Aorta (tissue), 5 donors: ENCODE measurements at places on chromosomes 12 and 14. TPM values are rescaled to one million over a fixed set of nuclear protein-coding genes. Genes with fewer than 3 reads are reported as not detected.
A peak's percentile ranks its signal among the peaks of the same experiment; 100 is the strongest.

DNA sequence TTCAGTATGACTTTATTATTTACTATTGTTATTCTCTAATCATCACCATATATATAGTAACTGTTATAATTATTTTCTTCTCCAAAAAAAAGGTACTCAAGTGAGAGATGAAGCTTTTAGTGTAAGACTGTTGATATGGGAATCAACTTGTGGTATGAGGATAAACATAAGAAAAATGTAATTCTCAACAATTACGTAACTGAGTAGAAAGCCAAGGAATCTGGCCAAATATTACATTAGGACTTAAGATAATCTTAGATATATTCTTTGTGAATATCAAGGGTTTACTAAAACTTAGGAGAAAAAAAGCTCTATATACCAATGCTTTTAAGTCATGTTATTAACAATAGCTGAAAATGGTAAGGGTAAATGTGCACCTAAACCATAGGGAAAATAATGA, 13.3 kb downstream of the SENP1 start:
- H3K27me3 ChIP-seq: no peaks in the 10 kb centered on the region
- H3K4me1 ChIP-seq: no peaks in the 10 kb centered on the region
- no peak overlapping the region for H3K27ac ChIP-seq
- DNase-seq: no peak

DNA sequence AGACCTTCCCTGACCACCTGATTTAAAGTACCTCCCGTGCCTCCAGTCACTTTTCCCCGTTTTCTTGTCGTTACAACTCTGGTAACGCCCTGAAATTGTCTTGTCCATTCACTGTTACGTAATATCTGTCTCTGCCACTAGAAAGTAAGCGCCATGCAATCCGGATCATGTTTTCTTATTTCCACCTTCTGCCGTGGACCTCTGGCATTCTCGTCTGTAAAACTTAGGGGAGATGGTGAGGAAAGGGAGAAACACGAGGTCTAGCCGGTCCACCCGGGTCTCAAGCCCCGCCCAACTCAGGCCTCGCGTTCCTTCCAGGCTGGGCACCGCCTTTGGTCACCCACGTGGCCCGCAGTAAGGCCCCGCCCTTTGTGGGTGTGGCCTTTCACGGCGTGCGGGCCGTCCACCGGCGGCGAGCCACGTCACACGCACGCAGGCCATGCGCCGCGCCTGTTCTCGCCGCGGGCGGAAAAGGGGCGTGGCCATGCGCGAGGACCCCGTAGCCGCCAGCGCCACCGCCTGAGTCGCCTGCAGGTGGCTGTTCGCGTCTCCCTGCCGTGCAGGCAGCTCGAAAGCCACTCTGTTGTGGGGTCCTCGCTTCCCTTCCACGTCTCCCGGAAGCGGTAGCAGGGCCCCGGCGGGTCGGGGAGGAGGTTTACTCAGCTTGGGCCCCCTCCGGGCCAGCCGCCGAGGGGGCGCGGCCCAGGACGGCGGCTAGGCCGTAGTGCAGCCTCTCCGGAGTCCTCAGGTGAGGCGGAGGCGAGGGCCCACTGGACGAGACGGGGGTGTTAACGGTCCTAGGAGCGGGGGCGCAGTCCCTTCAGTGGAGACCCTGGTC, at the start of gene GOLGA5:
Gene GOLGA5, plus strand, starts transcription at position 597 of the 838 bp plus-strand sequence. CDS start 3,133 bp downstream, outside the sequence.
- peak within 1 kb of the TSS; percentile 76 for H3K4me3 ChIP-seq
- H3K36me3 ChIP-seq: peaks cover 2% of the 10 kb centered on the region
- peak within 1 kb of the TSS; percentile 83 for H3K27ac ChIP-seq
- peak; percentile 99 for DNase-seq
- no peaks in the 10 kb centered on the region for H3K27me3 ChIP-seq

DNA sequence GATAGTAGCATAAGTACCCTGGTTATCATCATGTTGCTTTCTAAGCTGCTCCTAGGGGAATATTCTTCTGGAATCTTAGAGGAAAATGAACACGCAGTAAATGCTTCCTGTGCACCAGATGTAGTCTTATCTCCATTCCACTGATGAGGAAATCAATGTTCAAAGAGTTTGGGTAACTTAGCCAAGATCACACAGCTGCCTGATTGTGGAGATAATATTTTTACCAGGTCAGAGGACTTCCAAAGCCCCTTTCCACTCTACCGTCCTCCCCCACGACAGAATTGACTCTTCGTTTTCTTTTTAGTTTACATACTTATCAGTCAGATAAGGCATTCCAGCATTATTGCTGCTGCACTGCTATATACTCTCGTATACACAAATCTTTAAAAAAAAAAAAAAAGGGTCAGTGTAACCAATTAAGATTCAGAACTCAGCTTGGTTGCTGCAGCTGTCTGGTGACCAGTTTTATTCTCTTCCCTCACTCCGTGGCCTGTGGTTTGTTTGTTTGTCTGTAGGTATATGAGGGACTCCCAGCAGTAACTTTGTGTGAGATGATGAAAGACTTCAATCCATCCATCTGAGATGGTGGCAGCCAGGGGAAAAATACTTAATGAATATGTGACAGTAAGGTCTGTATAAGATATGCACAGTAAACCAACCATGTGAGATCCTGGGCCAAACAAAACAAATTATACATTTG, 110.5 kb downstream of the TGFB3 start:
- no peaks in the 10 kb centered on the region for H3K36me3 ChIP-seq
- DNase-seq: no peak
- peaks cover 5% of the 10 kb centered on the region for H3K4me1 ChIP-seq
- H3K27me3 ChIP-seq: no peaks in the 10 kb centered on the region

FLVCR2 gene
- total RNA-seq: 14.6 TPM

DNA sequence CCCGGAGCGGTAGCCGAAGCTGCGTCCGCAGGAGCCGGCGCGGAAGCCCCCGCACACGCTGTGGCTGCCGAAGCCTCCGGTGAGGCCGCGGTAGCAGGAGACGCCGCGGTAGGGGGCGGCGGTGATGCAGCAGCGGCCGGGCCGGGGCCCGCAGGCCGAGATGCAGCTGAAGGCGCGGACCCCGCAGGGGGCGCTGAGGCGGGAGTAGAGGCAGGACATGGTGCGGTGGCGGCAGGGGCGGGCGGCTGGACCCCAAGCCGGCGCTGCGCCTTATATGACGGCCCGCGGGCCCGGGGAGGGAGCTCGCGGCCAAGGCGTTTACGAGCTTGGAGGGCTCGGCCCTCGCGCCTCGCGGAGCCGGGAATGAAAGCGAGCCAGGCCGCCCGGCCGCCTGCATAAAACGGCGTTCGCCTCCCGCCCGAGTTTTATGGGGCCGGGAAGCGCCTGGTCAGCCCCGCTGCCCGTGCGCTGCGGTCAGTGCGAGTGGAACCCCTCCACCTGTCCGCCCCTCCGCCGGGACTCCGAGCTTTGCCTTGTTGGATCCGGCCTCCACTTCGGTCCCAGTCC, 16.0 kb upstream of the KRT86 start:
- H3K27me3 ChIP-seq: no peaks in the 10 kb centered on the region

DNA sequence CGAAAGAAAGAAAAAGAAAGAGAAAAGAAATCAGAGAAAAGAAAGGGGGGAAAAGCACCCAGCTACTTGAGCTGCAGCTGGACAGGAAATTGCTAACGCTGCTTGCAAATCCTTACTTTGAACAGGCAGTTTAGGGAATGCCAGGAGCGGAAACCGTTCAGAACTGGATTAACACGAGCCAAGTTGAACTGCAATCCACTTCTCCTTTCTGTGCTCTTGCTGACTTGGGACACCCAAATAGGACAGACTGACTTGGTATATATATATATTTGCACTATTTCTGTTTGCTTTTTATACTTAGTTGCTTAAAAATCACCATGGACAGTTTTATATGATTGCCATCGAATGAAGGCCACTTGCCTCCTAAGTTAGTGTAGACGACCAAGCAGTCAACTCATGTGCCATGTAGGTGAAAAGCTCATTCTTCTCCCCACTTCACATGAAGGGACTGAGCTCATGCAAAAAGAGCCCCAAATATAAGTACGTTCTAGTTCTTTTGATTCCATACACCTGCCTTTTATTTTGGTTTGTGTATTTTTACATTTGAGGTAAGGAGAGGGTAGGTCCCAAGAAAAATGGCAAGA, 5.5 kb downstream of the DUSP6 start:
- H3K27ac ChIP-seq: no peak overlapping the region
- no peaks in the 10 kb centered on the region for H3K27me3 ChIP-seq
- peaks cover 1% of the 10 kb centered on the region for H3K4me1 ChIP-seq
- H3K36me3 ChIP-seq: no peaks in the 10 kb centered on the region
- no peak for DNase-seq

DNA sequence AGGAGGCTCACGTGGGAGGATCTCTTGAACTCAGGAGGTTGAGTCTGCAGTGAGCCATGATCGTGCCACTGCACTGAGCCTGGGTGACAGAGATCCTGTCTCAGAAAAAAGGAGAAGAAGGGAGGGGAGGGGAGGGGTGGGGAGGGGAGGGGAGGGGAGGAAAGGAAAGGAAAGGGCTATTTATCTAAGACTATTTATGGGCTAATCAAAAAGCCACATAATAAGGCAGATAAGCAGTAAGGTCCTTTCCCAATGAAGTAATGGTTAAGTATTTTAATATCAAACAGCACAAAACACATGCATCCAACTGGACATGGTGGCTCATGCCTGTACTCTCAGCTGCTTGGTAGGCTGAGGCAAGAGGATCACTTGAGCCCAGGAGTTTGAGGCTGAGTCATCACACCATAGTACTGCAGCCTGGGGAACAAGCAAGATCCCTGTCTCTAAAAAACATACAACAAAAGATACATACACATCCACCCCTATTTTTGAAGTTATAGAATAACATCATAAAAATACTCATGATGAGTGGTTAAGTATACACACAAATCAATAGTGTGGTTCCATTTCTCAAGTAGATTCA, 9.7 kb downstream of the PAWR start:
- H3K4me1 ChIP-seq: peaks cover 14% of the 10 kb centered on the region
- H3K4me3 ChIP-seq: no peak overlapping the region
- H3K36me3 ChIP-seq: no peaks in the 10 kb centered on the region
- no peak overlapping the region for H3K27ac ChIP-seq
- no peak for DNase-seq

DNA sequence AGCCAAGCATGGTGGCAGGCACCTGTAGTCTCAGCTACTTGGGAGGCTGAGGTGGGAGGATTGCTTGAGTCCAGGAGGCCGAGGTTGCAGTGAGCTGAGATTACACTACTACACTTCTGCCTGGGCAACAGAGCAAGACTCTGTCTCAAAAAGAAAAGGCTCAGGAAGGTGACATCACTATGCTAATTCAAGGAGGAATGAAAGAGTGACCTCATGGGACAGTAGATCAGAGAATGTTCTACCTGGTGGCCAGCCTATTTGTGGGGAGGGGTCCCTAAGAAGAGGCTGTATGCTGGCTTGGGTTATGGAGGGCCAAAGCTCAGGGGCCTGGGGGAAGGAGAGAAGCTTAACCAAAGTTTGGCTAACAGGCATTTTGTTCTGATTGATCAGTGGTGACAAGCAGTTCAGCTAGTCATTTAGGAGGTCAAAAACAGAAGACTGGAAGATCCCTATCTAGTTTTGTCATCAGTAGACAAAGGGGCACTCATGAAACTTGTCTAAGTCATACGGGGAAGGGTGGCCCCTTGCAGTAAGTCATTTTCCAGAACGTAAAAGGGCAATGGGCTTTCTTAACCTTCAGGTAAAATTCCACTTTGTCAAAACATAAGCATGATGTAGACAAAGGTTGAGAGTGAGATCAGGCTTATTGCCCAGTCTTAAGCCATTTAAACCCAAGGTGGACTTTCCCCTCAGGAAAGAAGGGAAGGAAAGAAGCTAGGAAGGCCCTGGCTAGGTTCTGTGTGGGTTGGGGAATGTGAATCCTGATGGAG, 60.8 kb upstream of the EEA1 start:
- H3K4me1 ChIP-seq: no peaks in the 10 kb centered on the region
- H3K27ac ChIP-seq: no peak overlapping the region
- H3K36me3 ChIP-seq: no peaks in the 10 kb centered on the region
- no peak overlapping the region for H3K4me3 ChIP-seq
- H3K27me3 ChIP-seq: no peaks in the 10 kb centered on the region

DNA sequence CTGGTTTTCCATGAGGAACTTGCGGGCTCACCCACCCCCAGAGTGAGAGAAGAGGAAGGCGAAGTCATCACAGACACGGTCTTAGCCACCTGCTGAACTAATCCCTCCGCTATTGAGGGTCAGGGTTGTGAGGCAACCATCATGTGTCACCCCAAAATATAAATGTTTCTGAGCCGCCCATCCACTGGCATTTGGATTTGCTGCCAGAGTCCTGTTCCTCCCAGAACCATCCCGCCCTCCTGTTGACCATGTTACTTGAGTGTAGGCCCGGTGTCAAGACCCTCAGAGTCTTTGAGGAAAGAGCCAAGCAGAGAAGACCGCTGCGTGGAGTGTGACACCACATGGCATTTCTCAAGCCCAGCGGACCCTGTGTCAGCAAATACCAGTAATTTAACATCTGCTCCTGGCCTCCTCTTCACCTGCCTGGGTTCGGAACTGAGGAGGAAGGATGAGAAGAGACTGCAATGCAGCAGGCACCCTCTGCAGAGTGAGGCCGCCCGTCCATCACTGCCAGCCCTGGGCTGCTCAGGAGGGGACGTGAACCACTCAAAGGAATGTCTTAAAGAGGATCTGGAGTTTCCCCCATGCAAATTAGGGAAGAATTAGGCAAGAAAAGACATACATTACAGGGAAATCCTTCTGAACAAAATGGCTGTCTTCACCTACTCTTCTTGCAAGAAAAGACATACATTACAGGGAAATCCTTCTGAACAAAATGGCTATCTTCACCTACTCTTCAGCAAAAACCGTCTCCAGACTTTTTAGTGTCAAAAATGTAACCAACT, 100.4 kb downstream of the FBXL14 start:
- no peaks in the 10 kb centered on the region for H3K4me1 ChIP-seq
- H3K27ac ChIP-seq: no peak overlapping the region
- no peak overlapping the region for H3K4me3 ChIP-seq
- no peaks in the 10 kb centered on the region for H3K36me3 ChIP-seq
- DNase-seq: no peak

DNA sequence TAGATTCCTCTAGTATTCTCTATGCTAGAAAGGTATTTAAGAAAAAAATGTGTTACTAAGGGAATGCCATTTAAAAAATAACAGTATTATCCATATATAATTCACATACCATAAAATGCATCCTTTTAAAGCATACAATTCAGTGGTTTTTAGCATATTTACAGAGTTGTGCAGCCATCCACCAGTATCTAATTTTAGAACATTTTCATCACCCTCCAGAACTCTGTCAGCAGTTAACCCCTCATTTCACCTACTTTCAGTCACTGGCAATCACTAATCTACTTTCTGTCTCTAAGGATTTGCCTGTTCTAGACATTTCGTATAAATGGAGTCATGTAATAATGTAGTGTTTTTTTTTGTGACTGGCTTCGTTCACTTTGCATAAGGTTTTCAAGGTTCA, 33.4 kb downstream of the TBC1D15 start:
- no peak overlapping the region for H3K27ac ChIP-seq
- H3K27me3 ChIP-seq: no peaks in the 10 kb centered on the region
- no peak overlapping the region for H3K4me3 ChIP-seq
- no peak for DNase-seq
- no peaks in the 10 kb centered on the region for H3K36me3 ChIP-seq

HSPB8 gene
- total RNA-seq: 88.4 TPM

GRCh38 chr12:111780166-111780565, 13.4 kb downstream of the ALDH2 start:
- no peak for DNase-seq
- H3K4me3 ChIP-seq: no peak overlapping the region

- no peaks in the 10 kb centered on the region for H3K4me1 ChIP-seq
- no peaks in the 10 kb centered on the region for H3K36me3 ChIP-seq
- H3K27ac ChIP-seq: no peak overlapping the region
- DNase-seq: no peak
- H3K27me3 ChIP-seq: no peaks in the 10 kb centered on the region
- no peak overlapping the region for H3K4me3 ChIP-seq
Observed at GRCh38 chr12:101962486-101962885, 85.1 kb downstream of the DRAM1 start.

NKX2-1 gene
- total RNA-seq: not detected

- H3K4me3 ChIP-seq: no peak overlapping the region
- no peaks in the 10 kb centered on the region for H3K4me1 ChIP-seq
- DNase-seq: no peak
- no peaks in the 10 kb centered on the region for H3K36me3 ChIP-seq
- H3K27me3 ChIP-seq: no peaks in the 10 kb centered on the region
Observed at GRCh38 chr12:85310025-85310424, 30.0 kb downstream of the ALX1 start.
